ENCODE measurements at places on chromosomes 2 and 18.

DNA sequence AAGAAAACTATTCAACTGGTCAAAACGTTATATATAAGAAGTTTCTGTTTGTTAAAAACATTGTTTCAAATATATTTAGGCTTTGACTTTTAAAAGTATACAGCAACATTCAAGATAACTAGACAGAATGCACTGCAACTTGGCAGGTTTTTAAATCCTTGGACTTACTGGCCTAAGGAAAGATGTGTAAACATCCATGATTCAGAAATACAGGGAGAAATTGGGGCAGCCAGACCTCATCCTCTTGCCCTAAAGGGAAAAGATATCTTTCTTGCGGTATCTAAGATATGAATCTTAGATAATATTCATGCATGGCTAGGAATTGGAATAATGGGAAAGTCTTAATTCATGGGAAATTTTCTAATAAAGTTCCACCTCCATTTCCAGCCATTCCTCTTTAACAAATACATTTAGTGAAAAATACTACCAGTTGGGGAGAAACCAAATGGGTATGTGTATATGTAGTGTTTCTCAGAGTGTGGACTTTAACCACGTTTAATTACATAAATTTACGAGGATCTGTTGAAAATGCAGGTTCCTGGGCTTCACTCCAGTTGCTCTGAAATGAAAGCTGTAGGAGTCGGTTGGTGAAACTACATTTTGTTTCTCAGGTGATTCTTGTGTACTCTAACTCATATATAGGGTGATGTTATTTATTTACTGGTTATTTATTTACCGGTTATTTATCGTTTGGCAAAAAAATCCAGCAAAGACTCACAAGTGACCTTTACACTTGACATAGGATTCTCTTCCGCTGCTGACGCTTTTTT lies 587 bp upstream of the TANK start:
- DNase-seq = no peak

- DNase-seq = no peak
These were observed 201 bp upstream of the TRAPPC12 start for GRCh38 chr2:3379339-3379646.

GRCh38 chr18:6413579-6414117 lies 1.1 kb downstream of the L3MBTL4 start:
- no peak for DNase-seq

GRCh38 chr2:101949304-101949703 lies 42.5 kb upstream of the IL1R2 start:
- DNase-seq = no peak

GRCh38 chr18:5962362-5962761 lies 67.0 kb upstream of the TMEM200C start:
- DNase-seq = no peak

- DNase-seq = peak; percentile 63
These were observed 35.7 kb upstream of the MAT2A start for GRCh38 chr2:85503168-85503850.

DNA sequence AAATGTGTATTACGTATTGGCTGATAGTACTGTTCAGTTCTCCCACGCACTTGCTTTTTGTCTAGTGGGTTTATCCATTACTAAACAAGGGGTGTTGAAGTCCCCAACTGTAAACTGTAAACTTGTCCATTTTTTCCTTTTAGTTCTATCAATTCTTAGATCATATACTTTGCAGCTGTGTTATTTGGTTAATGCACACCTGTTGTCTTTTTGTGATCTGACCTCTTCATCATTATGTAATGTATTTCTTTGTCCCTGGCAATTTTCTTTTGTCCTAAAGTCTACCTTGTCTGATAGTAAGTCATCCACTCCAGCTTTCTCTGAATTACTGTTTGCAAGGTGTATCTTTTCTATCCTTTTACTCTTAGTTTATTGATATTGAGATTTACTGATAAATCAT lies 21.9 kb downstream of the MCEE start:
- no peak for DNase-seq

DNA sequence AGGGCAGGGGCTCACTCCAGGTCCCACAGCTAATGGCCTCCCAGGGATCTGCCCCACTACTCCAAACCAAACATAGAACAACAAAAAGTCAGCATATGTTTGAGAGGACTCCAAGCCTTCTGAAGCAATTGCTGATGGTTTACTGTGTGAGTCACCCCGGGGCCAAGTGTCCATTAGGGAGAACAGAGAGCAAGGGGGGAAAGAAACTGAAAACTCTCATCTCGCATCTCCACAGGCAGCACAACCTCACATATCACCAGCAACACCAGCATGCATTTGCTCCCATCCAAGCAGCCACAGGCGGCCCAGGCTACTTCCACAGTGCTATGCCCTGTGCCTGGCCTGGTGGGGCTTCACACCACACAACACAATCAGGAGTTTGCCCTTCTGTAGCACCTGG lies 39.1 kb downstream of the CYRIA start:
- no peak for DNase-seq

GRCh38 chr2:88011011-88011410 lies 5.3 kb downstream of the RNU2-63P start:
- no peak for DNase-seq

GRCh38 chr2:38601463-38602135 lies 1.1 kb downstream of the HNRNPLL start:
- DNase-seq = no peak

- DNase-seq = no peak
These were observed 165.9 kb upstream of the CREB1 start for GRCh38 chr2:207363761-207364290.

- DNase-seq = no peak
These were observed at the start of gene NEUROD1 for GRCh38 chr2:181680055-181680936. NEUROD1 (minus strand) TSS chr2:181680517; CDS start chr2:181678860, 1,657 bp downstream.

- no peak for DNase-seq
These were observed 1077.1 kb upstream of the CELF4 start for GRCh38 chr18:38642711-38643110.

GRCh38 chr2:39666491-39667101 lies 879 bp downstream of the TMEM178A start:
- no peak for DNase-seq

DNA sequence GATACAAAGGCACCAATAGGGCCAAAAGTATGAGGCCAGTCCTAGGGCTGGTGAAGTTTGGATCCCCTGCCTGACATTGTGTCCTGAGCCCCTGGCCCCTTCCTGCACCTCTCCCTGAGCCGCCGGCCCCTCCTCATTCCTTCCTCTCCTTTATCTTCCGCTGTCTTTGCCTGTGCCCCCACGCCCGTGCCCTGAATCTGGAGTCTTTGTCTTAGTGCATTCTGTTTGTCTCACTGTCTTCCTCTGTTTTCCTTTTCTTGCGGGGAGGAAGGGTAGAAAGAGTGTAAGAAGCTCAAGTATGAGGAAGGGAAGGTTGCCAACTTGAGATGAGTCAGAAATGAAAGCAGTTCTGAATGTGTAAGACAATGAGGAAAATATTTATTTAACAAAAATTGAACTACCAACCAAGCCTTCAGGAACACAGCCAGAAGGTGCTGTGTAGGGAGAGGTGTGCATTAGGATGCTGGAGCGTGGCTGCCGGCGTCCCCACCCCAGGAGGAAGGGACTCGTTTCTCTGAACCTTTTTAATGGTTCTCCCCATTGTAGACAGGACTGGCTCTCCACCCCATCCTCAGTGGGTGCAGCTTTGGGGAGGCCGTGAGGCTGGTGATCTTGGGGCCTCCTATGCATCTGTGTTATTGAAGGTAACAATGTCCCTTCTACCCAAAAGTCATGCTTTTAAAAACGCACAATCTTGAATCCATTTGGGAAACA lies 133.1 kb downstream of the NEDD4L start:
- DNase-seq = no peak

- DNase-seq = no peak
These were observed 6.5 kb upstream of the NAPG start for GRCh38 chr18:10519366-10519765.

DNA sequence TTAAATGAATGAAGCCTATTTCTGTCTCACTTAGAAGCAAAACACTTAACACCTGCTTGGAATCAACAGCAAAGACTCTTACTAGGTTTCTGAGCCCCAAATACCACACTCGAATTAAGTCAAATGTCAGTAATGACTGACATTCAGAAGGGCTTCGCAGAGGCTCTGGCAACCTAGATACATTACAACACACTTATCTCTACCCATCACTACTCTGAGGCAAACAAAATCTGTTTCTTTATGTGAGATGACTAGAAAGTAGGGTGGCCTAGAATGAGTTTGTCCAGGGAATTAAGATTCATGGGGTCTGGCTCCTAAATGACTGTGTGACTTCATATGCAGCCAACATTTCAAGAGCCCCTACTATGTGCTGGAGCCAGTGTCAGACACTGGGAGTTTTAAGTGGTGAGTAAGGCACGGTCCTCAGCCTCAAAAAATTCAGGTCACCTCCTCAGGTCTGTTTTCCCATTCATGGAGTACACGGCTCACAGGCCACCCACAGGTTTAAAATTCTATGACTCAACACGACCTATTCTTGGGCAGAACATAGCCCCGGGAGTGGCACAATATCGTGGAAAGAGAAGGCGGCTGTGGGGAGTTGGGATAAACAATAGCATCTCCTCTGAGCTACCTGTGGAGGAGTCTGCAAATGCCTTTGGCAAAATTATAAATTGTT lies 150.3 kb upstream of the ZFP36L2 start:
- no peak for DNase-seq

DNA sequence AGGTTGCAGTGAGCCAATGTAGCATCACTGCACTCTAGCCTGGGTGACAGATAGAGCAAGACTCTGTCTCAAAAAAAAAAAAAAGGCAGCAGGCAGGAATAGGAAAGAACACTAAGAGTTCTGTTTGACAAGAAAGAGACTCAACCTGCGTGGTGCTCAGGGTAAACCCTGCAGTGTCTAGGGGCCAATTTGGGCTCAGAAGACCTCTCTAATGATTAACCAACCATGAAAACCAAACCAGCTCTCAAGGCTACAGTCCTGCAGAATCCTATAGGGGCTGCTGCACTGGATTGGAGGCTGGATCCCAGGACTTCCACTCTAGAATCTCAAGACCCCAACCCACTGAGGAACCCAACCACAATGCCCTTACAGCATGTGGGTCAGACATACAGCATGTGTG lies 2.4 kb downstream of the TRABD2A start:
- DNase-seq = peak; percentile 41

- peak; percentile 59 for DNase-seq
These were observed 86.9 kb downstream of the LIMS1 start for GRCh38 chr2:108621087-108621559.

- no peak for DNase-seq
These were observed 124.5 kb upstream of the CDC42EP3 start for GRCh38 chr2:37795938-37796337.

DNA sequence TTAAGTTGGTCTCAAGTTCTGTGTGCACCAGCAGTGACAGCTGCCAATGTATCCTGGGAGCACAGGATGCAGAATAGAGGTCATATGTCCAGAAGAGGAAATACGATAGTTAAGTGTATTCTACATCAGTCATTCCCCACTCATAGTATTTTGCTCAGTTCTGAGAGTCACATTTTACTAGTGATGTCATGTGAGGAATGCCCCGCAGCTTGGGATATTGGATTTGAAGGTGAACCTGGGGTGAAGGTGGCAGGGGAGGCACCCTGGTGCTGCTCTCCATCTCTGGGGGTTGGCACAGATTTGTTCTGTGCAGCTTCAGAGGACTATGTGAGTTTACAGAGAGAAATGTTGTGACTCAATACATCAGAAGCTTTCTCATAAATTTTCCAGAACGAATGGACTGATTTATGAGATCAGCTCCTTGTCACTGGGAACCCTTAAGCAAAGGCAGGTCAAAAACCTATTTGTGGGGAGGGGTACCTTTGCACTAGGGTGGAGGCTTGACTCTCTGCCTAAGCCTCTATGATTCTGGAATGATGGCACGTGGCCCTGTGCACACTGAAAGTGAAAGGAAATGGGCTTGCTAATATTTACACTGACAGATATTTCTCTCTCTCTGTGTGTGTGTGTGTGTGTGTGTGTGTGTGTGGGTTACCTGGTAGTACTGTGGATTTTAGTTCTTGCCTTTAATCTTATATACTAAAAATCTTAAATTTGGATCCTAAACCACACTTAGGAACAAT lies 95.9 kb downstream of the NEB start:
- DNase-seq = peak; percentile 22

- DNase-seq = no peak
These were observed 2.6 kb upstream of the RNF149 start for GRCh38 chr2:101310834-101311695.

- peak; percentile 28 for DNase-seq
These were observed 172.8 kb downstream of the ANTXR1 start for GRCh38 chr2:69185807-69186206.

- no peak for DNase-seq
These were observed 599.1 kb downstream of the NYAP2 start for GRCh38 chr2:225998653-225999052.

- DNase-seq = peak; percentile 89
These were observed 867 bp upstream of the TTL start for GRCh38 chr2:112481050-112481527.

DNA sequence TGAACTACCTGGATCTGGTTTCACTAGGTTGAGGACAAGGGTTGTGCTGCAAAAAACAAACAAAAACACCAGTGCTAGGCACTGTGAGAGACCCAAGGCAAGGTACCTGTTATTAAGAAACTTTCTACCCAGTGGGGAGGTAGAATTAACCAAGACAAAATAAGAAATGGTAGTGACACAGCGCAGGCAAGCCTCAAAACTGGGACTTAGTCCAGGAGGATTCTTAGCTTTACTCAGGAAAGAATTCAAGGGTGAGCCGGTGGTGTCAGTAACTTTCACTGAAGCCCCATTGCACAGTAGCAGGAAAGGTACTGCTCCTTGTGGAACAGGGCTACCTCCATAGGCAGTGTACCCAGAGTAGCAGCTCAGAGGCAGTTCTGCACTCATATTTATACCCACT lies 131.6 kb downstream of the SCG2 start:
- DNase-seq = no peak

DNA sequence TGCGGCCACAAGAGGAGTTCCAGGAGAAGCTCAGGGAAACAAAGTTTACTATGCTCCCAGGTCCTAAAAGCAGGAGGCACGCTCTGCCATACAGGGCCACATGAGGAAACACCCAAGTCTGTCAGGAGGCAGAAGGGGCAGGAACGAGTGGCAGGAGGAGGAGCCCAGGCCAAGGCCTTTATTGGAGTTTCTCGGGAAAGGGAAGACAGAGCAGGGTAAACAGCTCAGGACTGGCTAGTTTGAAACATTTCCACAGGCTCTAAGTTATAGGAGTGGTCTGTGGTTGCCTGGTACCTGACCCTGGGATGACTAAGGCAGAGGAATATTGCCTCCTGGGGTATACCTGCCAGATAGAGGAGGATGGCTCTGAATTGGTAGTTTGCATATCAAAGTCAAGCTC lies 3.7 kb upstream of the ZNF638 start:
- peak; percentile 69 for DNase-seq

GRCh38 chr2:60546756-60547420 lies 6.6 kb downstream of the BCL11A start:
- DNase-seq = no peak
